ENCODE measurements at places on chromosomes 1 and 21. TPM values are rescaled to one million over a fixed set of nuclear protein-coding genes. Genes with fewer than 3 reads are reported as not detected.
A peak's percentile ranks its signal among the peaks of the same experiment; 100 is the strongest.

Gene RXFP4
- polyA plus RNA-seq, result 0.36 TPM

Gene HSD3B2
- not detected for polyA plus RNA-seq

GRCh38 chr1:20068722-20069121 is 1.3 kb upstream of the PLA2G5 start:
- DNase-seq, result no peak

DNA sequence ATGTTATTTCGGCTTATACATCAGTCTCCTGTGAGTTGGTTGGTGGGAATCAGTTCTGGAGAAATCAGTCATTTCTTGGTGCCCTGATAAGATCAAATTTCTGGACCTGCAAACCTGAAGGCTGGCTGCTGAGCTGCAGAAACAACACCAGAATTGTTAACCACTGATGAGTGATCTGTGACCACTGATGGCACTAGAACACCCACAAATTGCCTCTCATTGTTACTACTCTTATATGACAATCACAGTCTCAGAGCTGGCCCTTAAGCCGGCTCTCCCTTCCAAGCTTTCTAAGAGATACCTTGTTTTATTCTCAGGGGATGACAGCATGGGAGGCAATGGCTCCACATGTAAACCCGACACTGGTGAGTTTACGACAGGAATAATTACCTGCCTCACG is 1.9 kb downstream of the C1orf162 start:
- no peak for DNase-seq

DNA sequence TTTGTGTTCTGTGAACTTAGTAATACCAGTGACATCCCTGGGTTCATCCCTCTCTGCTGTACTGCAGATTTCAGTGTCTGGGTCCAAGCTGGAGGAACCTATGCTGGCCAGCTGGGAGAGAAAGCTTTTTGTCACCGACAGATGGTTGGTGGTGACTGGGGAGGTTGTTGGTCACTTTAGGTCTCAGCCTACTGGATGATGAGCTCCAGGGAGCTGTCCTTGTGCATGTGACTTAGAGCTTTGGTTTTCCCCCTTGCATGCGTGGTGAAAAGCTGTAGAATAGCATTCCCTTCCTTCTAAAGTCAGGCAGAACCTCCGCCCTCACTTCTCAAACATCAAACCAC is 22.9 kb upstream of the IKBKE start:
- DNase-seq, result no peak

DNA sequence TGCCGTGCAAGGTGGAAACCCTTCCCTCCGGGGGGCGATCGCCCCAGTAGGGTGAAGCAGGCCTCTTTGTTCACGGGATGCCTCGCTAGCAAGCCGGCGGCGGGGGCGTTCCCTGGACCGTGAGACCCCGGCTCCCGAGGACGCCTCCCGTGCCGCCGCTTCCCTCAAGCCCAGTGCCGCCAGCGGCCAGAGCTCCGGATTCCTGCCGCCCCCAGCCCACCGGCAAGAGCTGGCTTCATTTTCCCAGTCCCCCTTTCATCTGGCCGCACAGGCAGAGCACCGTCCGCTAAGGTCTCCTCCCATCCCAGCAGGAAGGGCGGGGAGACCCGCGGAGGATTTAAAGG is 16.3 kb downstream of the IER5 start:
- DNase-seq, result no peak

DNA sequence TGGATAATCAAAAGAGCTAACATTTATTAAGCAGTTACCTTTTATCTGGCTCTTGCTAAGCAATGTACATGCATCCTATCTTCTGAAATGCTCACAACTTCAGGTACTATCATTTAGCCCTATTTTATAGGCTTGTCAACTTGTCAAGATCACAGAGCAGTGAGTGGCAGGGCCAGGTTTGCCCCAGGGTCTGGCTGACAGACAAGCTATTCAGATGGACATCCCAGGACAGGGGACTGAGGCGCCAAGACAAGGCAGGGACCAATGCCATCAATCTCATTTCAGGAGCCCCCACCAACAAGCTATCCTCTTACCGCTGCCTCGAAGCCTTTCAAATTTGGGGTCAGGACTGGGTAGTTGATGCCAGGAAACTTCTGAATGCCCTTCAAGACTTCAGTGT is 8.9 kb downstream of the HMGCL start:
- DNase-seq, result no peak

DNA sequence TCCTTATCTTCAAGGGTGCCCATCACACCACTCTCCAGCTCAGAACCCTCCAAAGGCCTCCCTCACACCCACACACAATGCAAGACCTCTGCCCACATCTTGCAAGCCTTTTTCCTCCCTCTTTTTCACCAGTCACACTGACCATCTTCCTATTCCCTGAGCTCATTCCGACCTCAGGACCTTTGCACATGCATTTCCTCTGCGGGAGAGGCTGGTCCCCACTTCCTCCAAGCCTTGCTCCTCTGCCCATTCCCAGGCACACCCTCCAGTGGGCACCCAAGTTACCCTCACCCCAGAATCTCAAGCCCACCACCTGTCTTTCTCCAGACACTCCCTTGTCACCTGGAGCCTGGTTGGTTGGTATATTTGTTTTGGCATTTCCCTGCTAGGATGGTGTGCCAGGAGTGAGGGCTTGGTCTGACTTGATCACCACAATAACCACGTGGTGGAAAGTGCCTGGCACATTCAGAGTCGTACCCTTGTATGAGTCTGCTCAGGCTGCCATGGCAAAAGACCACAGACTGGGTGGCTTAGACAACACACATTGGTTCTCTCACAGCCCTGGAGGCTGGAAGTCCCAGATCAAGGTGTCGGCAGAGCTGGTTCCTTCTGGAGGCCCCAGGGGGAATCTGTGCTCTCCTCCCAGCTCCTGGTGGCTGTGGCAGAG is 13.2 kb downstream of the MX2 start:
- DNase-seq, result no peak

DNA sequence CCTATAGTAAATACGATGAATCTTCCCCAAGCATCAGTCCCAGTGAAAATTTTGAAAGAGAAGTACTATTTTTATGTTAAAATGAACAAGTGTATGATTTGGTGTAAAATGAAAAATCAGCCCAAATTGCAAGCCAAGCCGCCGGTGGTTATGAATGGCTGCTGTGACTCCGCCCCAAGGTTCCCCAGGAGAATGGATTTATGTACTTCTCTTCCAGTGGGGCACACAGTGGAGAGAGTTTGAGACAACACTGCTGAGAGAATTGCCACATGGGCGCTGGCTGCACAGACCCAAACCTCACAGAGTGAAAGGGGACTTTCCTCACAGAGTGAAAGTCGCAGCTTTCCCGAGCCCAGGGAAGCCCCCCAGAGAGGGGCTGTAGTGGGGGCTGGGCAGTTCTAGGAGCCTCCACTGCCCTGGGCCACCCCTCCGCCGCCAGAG is 24.0 kb downstream of the CDK18 start:
- DNase-seq, result no peak

- DNase-seq, result no peak
Observed at GRCh38 chr1:45522324-45523104, 830 bp upstream of the PRDX1 start.

DNA sequence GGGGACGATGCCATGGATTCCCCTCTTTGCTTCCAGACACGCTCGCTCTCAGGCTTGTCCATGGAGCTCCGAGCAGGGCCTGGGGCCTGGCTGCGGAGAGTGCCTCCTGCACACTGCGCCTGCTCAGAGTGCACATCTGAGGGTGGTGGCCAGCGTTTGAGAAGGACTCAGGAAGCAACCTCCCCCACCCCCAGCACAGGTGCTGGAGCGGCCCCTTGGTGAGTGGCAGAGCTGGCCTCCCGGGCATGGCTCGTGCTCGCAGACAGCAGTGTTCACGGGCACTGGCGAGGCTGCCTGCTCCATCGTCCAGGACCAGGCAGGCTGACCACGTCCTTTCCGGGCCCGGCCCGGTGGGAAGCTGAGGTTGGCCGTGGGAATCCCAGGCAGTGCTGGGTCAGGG is 2.8 kb downstream of the SPATC1L start:
- DNase-seq, result no peak

DNA sequence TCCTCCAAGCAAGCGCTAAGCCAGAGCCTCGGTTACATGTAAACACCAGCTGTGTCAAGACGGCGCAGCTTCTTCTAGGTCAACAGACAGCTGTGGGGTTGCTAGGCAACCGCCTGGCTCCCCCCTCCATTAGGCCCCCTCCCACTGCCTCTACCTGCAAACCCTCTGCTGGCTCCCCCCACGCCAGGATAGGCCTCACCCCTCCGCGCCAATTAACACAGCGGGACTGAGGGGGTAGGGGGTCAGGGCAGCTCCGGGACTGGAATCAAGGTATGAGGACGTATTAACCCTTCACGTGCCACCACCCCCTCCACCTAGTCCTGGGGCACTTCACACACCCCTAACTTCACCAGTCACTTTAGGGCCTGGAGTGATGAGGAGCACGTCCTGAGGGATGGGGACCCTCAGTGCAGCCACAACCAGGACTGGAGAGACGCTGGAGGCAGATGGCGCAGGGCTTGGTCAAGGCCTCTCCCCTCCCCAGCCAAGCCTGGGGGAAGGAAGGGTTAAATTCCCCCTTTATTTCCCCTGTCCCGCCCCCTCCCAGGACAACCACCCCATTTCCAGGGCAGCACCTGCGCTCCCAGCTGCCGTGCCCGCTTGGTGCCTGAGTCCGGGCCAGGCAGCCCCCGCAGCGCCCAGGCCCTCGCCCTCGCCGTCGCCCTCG is 37.4 kb upstream of the WASF2 start:
- peak; percentile 90 for DNase-seq

DNA sequence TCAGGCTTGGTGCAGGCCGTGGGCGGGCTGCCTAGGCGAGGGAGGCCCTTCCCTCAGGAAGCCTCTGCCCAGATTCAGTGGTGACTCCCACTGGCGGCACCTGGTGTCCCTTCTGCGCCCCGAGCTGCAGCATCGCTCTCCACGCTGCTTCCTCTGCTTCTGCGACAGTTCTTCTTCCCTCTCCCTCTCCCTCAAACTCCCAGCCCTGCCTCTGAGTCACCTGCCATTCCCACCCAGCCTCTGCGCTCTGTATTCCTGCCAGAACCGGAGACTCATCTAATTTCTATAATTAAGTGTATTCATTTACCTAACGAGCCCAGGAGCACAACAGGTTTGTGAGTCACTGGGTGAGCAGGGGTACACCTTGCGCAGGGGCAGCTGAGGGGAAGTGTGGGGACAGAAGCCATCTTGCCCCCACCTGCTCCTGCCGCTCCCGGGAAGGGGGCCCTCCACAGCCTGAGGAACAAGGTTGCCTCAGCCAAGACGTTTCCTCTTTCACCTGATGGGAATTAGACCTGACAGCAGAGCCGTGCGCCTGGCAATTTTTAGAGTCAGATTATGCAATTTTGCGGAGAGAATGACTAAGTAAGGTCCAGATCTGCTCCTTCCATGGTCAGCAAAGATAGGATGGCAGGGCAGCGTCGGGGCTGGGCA is 19.4 kb downstream of the KCNC4 start:
- no peak for DNase-seq

DNA sequence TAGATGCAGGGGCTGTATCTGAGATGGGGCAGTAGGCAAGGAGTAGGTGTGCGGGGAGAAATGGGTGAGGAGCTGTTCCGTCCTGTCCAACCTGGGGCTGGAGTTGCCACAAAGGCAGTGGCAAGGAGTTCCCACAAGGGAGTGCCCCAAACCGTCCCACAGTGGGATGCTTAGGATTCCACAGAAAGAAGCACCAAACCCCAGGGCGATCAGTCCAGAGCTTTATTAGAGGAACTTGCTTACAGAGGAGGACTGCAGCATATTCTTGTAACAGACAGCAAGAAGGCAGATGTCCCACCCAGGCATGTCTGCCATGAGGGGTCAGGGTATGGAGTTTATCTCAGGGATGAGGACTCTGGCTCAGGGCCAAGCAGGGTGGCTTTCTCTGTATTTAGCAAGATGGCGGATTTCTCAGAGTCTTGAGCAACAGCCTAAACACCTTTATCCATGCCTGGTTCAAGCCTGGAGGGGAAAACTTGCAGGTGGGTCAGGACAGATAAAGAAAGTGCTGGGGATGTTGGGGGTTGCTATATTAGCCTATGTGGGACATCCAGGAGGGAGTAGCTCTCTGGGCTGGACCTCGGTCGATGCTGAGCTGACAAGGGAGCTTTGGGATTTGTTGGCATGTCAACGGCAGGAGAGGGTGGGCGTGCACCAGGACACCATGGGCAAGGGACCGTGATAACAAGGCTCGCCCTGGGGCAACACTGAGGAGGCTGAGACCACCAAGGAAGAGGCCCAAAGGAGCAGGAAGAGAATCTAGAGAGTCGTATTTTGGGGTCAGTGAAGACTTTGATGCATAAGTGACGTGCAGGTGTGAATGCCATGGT is 32.8 kb downstream of the OBSCN start:
- DNase-seq, result no peak

GRCh38 chr1:109840011-109840629 is 70.5 kb upstream of the CSF1 start:
- no peak for DNase-seq

GRCh38 chr1:42290130-42290529 is 44.9 kb downstream of the FOXJ3 start:
- DNase-seq, result no peak

- peak; percentile 66 for DNase-seq
Observed at GRCh38 chr1:60904099-60904851, 178.1 kb upstream of the NFIA start.

DNA sequence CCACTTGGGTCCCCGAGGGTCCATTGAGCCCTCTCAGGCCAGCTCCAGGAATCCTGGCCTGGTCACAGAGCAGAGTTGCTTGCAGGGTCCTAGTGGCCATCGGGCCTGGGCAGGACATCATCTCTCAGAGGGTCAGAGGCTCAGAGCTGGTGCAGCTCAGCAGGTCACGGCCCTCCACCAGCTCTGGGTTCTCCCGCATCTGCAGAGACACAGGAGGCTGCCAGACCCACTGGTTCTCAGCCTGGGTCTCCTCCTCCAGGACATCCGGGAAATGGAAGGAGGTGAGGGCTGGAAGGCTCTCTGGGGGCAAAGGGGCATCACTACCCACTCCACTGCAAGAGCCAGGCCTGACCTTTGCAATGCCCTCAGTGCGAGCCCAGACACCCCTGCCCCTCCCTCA is 6.5 kb downstream of the TMEM54 start:
- DNase-seq, result no peak

DNA sequence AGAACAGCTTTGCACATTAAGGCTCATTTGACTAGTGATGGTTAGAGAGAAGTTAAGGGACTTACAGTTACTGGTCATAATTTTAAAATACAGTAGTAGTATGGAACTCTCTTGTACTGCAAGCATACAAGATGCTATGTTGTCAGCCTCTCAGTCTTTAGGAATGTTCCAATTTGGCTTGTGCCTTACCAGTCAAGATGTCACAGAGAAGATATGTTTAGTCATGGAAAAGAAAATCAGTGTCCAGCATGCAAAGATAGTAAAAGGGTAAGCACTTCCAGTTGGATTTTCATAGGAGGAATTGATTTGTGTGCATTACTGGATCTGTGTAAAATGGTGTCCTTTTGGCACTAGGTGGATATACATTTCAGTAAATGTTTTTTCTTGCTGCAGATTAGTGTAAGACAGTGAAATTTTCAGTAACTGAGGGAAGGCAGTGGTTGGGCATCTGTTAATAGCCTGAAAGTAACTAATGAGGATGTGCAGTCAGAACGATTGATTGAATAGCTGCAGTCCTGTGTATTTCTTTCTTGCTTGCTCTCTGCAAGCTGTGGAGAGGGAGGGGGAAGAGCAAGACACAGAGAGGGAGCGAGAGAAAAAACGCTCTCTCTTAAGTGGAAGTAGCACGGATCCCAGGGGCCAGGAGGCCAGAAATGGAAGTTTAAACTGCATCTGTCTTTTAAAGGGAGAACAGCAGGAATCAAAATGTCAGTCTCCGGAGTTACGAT is 108.2 kb downstream of the CLEC20A start:
- DNase-seq, result peak; percentile 38
